Stimulated activated CD8-positive, alpha-beta memory T cell treated with anti-CD3 and anti-CD28 coated beads, Interleukin-15, amount 100 ng/mL, for 24 hours (primary cell): ENCODE measurements at places on chromosomes 1 and 21.

GRCh38 chr1:239930686-239931262 is 160.9 kb upstream of the FMN2 start:
- DNase-seq, result no peak

GRCh38 chr1:47724432-47724999 is 272.7 kb downstream of the TRABD2B start:
- no peak for DNase-seq

DNA sequence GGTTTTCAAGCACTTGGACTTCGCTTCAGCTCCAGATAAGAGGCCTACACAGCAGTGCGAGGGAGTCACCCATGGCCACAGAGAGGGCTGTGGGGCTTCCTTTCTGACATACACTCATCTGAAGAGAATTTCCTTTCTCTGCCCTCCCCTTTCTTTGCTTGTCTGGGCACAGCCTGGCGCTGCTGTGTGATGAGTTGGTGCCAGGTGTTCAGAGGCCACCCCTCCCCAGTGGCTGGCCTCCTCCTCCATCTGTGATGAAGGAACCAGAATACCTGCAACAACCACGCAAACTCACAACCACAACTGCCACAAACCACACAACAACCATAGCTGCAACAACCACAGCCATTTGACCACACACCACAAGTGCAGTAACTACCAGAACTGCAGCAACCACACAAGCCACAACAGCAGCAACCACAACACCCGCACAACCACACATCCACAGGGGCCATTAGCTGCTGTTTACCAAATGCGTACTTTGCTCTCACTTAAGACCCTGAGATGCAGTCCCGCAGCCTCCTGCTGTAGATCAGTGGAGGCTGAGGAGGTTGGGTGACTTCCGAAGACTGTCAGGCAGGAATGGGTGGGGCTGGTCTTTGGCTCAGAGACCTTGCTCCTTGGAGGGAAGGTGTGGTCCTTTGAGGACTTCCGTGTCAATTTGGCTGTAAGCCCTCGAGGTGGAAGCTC is 71.1 kb downstream of the IER5 start:
- no peak for DNase-seq

- no peak for DNase-seq
Measured at GRCh38 chr1:54276617-54277450, 76.9 kb downstream of the MRPL37 start.

- no peak for DNase-seq
Measured at GRCh38 chr1:208036918-208037766, 126.2 kb upstream of the CD34 start.

- DNase-seq, result no peak
Measured at GRCh38 chr1:214003233-214003632, 15.5 kb downstream of the PROX1 start.

DNA sequence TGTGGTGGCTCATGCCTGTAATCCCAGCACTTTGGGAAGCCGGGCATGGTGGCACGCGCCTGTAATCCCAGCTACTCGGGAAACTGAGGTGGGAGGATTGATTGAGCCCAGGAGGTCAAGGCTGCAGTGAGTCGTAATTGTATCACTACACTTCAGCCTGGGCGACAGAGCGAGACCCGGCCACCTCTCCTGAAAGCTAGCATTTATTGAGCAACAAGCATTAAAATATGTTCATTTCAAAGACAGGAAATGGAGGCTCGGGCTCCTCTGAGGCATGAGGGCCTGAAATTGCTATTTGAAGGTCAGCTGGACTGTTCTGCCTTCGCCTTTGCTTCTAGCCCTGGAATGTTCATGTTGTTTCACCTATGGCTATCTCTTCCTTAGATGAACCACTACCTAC is 34.5 kb downstream of the SPATA21 start:
- no peak for DNase-seq

DNA sequence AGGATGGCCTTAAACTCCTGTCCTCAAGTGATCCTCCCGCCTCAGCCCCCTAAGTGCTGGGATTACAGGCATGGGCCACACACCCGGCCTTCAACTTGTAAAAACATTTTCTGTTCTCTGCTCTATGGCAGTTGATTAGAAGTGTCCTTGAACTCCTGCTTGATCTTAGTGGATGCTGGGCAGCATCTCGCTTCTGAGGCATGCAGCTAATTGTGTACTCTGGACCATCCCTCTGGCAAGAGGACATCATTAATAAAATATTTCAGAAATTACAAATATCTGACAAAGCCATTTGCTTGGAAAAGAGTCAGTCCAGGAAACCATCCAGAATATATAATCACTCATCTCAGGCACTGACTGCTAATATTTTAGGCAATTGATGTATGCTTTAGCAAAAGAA is 8.1 kb downstream of the NGF start:
- DNase-seq, result no peak
